ENCODE measurements at places on chromosomes 6 and 20.

DNA sequence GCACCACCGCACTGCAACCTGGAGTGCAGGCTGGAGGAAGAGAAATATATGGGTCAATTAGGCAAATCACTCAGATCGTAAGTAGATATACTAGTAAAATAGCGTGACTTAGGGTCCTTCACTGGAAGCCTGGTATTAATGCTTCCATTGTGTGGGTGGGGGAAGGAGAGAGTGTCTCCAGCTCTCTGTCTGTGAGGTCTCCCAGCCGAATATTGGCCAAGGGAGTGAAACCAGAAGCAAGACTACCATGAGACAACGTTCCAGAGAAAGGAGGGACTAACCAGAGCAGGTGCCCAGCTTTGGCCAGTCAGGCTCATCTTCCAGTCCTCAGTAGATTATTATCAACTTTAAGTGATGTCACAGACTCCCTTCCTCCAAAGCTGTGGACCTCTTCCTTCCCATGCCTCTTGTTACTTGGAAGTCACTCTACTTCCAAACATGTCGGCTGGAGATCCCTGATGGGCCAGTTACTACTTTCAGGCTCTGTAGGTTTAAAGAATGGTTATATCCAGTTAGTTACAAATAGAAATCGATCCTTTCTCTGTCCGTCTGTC lies 28.8 kb downstream of the MTHFD1L start:
- DNase-seq: no peak

DNA sequence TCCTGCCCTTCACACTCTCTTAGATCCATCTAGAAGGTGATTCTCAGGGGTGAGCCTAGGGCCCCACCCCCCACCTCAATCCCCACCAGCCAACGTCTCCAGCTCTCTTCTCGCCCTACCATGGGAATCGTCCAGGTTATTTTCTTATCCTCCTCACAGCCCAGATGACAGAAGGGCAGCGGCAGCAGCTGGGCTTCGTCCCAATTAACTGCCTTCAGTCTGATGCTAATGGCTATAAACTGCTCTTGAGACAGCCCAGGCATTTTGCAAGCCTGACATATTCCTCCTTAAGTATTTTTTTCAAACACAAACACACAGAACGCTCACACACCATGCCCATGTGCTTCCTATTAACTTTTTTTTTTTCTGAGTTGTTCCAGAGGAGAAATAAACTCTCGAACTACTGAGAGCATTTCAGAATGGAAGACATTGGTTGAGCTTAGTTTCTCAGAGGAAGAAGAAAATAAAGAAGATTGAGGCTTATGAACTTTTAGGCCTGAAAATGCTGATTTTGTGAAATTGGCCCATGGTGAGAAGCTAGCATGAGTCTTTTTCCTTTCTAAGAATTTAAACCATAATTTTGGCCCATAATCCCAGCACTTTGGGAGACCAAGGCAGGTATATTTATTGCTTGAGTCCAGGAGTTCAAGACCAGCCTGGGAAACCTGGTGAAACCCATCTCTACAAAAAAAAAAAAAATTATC lies 124.6 kb downstream of the EYA2 start:
- DNase-seq: no peak

- DNase-seq: no peak
Measured at GRCh38 chr6:166516251-166516884, 70.1 kb downstream of the RAMACL start.

DNA sequence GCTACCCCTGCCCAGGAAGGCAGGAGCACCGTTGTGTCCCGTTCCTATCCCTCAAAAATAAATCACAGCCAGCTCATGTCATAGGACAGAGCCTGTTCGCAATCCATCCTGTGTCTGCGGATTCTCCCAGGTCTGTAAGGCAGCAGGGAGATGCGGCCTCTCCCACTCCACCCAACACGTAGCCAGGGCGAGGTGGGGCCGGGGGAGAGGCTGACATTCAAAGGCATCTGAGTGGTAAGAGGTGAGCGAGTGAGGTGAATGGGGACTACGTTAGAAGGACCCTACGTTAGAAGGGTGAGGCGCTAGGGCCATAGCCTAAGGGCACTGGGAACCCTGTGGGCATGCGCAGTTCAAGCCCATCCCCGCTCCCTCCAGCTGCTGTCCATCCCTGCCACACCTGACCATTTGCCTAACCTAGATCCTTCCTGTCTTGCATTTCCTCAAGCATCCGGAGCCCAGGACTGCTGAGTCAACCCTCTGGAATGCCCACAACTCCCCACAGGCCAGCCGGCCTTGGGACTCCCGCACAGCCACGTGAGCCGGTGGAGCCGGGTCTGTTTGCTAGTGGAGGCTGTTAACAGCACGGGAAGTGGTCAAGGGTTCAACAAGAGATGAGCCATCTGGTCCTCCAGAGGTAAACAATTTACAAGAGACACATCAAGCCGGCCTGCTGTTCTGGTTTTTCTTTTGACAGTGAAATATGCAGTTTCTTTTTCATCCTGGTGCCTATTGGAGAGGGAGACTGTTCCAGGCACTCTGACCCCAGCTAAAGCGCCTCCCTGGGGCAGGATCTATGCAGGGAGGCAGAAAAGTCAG lies 45.9 kb downstream of the RIPOR3 start:
- DNase-seq: no peak

DNA sequence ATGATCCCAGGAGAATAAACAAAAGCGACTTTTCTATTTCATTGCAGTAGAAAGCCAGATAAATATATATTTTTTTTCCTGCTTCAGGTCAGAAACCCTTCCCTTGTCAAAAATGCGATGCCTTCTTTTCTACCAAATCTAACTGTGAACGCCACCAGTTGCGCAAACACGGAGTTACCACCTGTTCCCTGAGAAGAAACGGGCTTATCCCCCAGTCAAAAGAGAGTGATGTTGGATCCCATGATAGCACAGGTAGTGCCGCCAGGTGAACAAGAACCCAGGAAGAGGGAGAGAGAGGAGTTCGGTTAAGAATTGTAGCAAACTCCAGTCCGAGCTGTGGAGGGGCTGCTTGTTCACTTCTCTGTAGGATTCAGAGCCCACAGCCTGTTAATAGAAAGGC lies 72.6 kb downstream of the SSR1 start:
- no peak for DNase-seq

DNA sequence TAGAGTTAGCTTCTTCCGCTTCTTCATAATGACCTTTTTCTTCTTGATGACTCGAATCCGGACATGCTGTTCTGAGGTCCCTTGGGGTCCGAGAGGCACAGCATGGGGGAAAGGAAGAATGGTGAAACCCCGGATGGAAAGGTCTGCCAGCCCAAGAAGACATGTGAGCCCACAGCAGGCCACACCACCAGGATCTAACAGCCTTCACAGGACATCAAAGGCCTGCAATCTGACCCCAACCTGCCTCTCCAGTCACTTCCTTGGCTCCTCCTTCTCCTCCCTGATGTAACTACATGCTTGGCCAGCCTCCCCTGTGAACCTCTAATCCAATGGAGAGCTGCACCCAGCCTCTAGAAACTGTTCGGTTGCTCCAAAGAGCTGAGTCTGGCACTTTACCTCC lies 1.6 kb downstream of the CPXM1 start:
- no peak for DNase-seq

GRCh38 chr6:14447240-14447639 lies 329.7 kb downstream of the CD83 start:
- DNase-seq: no peak

Measured in activated naive CD4-positive, alpha-beta T cell treated with anti-CD3 and anti-CD28 coated beads, Interleukin-2, amount 50 U/mL, for 16 hours (primary cell).